ENCODE measurements at places on chromosomes 12 and 14.

DNA sequence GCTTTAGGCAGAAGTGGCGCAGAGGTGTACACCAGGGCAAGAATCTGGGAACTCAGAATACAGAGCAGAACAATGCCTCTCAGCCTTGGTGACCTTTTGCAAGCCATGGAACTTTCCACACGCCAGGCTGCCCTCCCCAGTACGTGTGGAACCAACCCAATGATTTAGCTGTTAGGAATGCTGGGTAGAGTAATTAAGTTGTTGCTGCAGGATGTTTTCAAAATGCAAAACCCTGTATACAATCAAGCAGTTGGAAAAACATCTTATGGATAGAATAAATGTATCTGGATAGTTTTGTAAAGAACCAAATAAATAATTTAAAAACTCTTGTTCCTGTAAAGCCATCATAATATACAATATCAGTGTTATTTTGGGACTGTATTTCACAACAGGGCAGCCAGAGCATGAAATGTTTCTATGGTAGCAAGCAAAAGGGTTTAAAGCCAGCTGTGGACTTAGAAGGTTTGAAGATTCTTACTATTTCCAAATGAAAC lies 19.4 kb downstream of the PPP1R36 start:
- DNase-seq = no peak

DNA sequence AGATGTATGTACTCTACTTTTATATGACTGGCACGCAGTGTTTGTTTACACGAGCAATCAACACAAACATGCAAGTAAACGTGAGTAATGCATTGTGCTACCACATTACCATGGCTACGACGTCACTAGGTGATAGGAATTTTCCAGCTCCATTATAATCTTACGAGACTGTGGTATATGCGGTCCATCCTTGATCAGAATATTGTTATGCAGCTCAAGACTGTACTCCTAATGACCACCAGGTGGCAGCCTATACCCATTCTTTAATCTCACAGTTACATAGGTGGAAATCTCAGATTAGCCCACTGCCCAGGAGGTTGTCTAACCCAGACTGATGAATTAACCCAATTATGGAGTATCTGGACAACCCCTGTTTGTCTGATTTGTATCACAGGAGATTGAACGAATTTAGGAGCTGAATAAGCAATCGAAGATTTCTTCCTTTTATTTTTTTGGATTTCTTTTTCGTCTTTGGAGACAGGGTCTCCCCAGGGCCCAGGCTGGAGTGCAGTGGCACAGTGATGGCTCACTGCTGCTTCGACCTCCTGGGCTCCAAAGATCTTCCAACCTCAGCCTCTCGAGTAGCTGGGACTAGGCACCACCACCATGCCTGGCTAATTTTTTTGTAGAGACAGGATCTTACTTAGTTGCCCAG lies 8.7 kb upstream of the TESPA1 start:
- peak; percentile 74 for DNase-seq

- no peak for DNase-seq
Observed at GRCh38 chr12:93679308-93679925, 2.2 kb downstream of the CRADD start.

GRCh38 chr14:77955816-77956484 lies 156.0 kb downstream of the ADCK1 start:
- DNase-seq = no peak

- no peak for DNase-seq
Observed at GRCh38 chr14:52051871-52052270, 17.0 kb downstream of the NID2 start.

DNA sequence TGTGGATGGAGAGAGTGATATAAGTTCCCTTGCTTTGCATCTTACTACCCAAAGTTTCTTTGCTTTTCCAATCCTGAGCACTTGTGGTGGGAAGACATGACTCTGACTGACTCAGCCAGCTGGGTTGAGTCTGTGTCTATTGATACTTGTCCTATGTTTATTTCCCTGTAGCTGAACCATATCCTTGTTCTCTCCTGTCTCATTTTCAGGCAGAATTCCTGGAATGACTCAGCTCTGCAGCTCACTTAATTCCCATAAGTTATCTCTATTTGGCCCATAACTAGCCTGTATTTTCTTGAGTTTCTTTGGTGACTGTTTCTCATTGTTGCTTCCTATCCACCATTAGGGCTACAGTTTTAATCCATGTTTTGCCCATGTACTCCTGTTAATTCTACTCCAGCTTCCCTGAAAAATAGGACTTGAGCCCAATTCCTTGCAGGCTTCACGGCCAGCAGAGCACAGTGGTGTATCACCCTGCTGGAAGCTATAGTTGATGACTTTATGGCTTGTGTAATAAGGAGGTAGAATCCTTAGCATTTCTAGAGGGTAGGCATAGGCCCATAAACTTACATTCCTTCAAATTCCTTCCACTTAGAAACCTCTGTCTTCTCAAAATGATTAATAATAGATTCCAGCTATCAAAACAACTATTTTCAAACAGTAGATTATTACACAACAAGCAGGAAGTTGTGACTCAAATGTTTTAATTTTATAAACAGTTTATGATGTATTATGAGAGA lies 183.1 kb downstream of the TMTC3 start:
- no peak for DNase-seq

DNA sequence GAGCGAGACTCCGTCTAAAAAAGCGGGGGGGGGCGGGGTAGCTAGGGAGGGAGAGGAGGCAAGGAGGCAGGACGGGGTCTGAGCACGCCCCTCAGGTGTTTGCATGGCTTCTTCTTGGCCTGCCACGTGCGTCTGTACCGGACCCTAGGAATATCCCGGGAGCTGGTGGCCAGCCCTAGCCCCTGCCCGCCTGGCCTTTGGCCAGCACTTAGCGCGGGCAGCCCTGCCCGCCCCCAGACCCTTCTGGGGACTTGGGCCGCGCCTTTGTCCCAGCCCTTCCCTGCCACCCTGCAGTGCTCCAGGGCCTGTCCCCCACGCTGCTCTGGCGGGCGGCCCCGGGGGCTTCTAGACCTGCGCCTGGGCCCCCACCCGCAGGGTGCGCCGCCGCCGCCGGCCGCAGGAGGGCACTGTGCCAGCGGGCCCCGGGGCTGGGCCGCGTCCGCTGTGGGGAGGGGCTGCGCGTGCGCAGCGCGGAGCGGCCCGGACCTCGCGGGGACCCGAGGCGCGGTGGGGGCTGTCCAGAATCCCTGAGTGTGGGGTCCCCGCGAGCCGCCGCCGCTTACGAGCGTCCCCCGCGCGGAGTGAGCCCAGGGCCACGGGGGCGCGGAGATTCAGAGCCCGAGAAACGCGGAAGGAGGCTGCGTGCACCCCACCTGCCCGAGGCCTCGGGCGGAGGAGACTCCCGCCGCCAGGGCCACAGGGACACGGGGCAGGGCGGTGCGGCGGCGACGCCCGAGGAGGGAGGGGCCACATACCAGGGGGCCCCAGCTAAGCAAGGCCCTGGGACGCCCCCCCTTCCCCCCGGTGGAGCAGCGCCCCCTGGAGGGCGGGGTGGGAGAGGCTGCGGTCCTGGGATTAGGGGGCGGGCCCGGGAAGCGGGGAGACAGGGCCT lies 21.0 kb downstream of the SLC25A29 start:
- DNase-seq = peak; percentile 54

GRCh38 chr12:3988519-3989217 lies 115.5 kb upstream of the PARP11 start:
- no peak for DNase-seq

- no peak for DNase-seq
Observed at GRCh38 chr14:70730393-70730792, 78.9 kb downstream of the MAP3K9 start.

DNA sequence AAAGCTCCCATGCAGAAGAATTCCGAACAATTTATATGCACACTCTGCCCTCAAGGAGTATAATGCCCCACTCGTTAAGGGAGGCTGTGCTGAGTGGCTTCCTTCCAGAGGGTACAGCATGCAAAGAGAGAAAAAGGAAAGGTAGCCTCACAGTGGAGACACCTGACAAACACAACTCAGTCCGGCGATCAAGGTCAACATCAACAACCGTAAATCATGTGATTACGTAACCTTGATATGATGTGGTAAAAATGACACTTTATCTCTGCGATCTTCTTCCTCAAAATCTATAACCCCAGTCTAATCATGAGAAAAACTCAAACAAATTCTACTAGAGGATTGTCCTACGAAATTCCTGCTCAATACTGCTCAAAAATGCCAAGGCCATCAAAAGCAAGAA lies 400.5 kb upstream of the CCDC196 start:
- no peak for DNase-seq

DNA sequence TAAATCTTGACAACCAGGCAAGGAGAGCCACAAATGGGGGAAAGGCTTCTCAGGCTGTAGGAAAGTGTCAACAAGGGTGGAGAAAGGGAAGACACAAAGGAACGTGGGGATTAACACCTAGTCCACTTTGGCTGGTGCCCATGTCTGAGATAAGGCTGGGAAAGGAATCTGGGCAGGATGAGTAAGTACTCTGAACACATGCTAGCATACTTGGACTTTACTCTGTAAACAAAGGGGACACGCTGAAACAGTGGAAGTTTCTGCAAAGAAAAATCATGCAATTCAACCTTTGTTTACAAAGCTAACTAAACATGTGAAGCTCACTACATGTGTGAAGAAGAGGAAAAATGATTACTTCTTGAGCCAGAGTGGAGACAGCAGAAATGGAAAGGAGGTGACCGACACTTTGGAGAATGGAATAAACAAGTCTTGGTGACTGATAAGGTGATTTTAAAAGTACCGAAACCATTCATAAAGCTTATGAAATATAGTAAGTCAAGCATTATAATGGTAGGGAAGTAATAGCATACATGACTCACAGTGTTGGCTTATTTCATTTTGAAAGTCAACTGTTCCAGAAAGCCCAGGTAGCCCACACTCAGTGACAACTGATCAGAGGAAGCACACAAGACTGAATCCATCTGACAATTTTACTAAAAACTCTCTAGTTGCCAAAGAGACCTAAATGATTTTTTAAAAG lies 13.2 kb downstream of the CPNE8 start:
- DNase-seq = no peak

DNA sequence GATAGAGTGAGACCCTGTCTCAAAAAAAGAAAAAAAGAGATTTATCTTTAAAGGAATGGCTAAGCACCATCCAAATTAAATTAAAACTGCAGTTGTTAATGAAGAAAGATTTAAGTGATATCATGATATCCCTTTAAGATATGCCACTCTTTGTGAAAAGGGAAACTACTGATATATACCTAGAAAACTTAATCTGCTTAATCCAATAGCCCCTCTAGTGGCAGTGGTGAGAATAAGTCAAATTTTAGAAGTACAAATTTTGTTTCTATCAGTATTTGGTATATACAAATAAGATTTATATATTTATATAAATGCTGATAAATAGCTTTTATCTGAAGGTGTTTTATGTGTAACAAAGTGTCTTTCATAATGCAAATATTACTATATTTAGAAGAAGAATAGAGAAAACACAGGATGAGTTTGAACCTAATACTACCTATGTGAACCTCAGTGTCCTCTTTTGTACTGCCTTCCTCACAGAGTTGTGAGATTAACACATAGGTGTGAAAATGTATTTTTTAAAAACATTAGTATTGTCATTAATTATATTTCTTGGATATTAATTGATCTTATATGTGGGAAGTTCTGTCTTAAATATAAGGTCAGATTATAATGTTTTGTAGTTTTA lies 51.4 kb upstream of the GARIN2 start:
- DNase-seq = no peak

DNA sequence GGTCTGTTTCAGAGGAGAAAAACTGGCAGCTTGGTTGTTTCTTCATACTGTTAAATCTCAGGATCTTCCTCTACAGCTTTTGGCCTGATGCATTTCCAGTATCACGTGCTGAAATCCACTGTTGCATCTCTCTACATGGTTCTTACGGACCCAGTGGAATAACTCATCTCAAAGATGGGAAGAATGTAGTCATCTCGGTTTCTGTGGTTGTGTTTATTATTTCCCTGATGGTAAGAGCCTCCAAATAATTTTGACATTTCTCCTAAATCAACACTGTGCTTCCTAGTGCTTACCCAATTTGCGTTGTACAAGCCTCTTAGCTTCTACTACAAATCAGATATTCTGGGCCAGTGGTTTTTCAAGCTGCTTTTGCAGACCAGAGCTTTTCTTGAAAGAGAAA lies 812.8 kb downstream of the C12orf50 start:
- DNase-seq = no peak

DNA sequence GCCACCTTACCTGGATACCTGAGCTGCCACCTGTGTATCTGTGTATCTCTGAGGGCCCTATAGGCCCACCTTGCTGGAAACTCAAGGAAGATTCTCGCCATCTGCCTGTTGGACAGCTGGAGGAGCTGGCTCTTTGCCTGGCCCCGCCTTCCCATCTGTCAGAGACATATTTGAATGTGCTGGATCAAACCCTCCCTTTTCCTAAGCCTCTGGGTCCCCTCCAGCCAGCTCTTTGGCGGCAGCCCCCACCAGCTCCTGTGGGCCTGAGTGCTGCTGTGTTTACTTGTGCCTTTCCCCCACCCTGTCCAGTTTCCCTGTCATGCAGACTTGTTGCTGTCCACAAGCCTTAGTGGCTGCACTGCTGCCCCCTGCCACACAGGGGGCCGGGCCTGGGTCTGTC lies 55.9 kb upstream of the SRSF5 start:
- peak; percentile 41 for DNase-seq

- no peak for DNase-seq
Observed at GRCh38 chr14:53714495-53715192, 242.0 kb downstream of the BMP4 start.

DNA sequence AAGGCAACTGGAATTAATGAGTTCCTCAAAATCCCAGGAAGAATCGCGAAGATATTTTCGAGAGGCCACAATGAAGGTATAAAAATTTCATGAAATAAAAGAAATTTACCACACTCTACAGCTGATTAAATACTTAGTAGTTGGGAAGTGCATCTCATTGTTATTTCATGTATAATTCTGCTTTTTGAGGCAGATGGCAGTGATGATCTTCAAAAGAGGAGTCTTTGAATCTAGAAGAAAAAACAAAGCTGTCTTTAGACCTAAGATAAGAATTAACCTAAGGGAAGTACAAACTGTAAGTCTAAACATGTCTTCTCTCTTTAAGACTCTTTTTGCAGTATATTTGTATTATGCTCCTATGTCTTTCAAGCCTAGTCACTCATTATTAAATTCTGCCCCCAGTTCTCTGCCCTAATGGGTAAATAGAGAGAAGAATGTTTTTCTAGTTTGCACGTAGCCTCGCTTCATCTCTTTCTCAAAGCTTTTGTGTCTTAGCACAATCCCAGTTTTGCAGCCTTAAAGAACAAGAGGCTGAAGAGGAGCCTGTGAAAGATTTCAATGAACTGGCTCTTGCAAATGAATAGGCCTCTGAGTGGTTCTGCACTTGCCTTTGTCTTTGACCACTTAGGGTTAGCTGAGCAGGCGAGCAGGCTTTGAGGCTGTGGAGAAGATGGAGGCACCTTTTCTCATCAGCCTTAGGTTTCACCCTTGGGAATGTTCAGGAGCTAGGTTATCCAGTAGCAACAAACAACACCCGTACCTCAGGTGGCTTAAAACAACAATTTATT lies 32.7 kb downstream of the CFAP54 start:
- DNase-seq = no peak

All from NCI-H774 (cell line).